Activated CD8-positive, alpha-beta memory T cell treated with anti-CD3 and anti-CD28 coated beads, Interleukin-2, amount 10 ng/mL, durations not matched to agents 7 days and 5 days (primary cell): ENCODE measurements at places on chromosomes 7 and 10. TPM values are rescaled to one million over a fixed set of nuclear protein-coding genes. Genes with fewer than 3 reads are reported as not detected.

DNA sequence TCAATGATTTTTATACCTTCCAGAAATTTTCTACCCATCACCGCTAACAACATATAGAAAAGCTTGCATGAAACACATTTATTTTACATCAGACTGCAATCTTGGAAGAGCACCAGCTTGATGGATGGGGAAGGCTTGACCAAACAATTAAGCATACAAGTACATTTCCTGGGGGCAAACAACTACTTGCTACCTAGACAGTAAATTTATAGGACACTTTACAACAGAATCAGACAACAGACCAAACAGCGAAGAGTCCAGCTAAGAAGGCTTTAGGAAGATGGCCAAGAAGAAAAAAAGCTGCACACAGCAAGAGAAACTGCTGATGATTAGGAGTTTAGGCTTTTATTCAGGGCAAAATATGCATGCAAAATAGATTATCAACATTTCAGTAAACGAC is 8.0 kb downstream of the AASS start:
- H3K36me3 ChIP-seq = no peaks in the 10 kb centered on the region
- H3K4me3 ChIP-seq = no peak overlapping the region
- no peaks in the 10 kb centered on the region for H3K4me1 ChIP-seq
- H3K27me3 ChIP-seq = peaks cover 2% of the 10 kb centered on the region
- H3K27ac ChIP-seq = no peak overlapping the region

- H3K4me3 ChIP-seq = peak overlapping the region; percentile 60
- H3K36me3 ChIP-seq = peaks cover 39% of the 10 kb centered on the region
- peaks cover 90% of the 10 kb centered on the region for H3K4me1 ChIP-seq
- H3K27ac ChIP-seq = peak overlapping the region; percentile 94
Observed at GRCh38 chr10:14588084-14588937, 186.4 kb downstream of the FAM107B start.

DNA sequence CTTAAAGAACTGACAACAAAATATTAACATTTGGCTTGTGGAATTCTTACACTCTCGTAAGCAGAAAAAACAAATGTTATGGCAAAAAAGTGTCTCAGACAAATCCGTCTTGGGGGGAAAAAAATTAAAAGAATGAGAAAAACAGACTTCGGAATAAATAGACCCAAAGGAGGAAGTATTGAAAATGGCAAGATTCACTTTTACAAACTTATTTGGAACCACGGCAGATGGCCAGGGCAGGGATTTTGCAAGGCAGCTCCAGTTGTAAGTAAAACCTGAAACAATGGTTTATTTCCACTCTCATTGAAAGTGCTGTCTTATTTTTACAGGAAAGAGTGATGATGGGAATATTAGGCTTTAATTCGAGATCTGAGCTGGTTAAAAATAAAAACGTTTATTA is 1.5 kb upstream of the ZNF438 start:
- H3K4me3 ChIP-seq = peak overlapping the region; percentile 81
- DNase-seq = no peak
- no peaks in the 10 kb centered on the region for H3K36me3 ChIP-seq
- no peak overlapping the region for H3K27ac ChIP-seq
- H3K4me1 ChIP-seq = peaks cover 17% of the 10 kb centered on the region

DNA sequence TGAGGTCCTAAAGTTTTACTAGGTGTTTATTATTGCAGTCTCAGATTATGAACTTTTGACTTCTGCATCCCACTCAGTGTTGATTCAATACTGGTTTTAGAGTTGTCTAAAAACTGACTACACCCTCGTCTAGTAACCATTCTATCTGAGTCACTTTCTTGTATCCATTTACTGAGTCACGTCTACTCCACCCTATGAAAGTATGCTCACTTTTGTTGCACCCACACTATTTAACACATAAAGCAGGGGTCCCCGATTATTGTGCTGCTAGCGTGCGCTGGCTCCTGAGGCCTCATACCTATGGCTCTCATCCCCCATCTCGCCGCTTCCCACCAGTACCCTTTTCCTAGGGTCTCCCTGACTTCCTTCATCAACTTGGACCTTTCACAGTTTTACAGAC is 2.0 kb downstream of the SAMD9 start:
- H3K27ac ChIP-seq = peak overlapping the region; percentile 83
- DNase-seq = no peak
- H3K27me3 ChIP-seq = no peaks in the 10 kb centered on the region
- H3K4me3 ChIP-seq = peak overlapping the region; percentile 89
- peaks cover 85% of the 10 kb centered on the region for H3K36me3 ChIP-seq
- H3K4me1 ChIP-seq = peaks cover 55% of the 10 kb centered on the region

DNA sequence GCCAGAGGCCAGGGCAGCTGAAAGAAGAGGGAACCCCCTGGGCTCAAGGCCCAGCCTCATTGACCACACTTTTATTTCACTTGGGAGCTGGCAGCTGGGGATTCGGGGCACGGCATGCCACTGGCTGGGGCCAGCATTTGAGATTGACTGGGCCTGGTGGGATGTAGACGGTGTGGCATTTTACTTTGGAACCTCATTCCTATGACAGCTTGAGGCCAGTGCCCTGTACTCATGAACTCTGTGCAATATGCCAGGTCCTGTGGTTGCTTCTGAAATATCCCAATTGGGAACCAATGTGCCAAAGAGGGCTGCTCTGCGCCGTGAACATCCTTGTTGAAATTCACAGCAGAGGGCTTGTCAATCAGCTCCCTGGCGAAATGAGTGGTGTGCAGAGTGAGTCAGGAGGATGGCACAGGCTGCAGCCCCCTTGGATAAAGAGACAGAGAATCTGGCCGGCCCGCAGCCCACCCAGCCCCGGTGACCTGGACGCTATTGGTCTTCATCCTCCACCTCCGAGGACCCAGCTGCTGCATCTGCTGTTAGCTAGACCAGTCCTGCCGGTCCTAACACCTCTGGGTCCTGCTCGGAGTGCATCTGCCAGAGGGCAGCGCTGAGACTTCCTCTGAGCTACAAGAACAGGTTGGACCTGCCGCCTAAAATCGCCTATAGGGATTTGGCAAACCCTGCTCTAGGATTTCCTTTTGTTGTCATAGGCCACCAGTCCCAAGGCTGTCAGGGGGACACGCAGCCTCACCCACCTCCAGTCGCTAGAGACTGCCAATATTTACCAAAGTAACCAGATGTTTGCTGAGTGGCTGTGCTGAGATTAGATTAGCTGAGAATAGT is 58.0 kb downstream of the PRKAG2 start:
- DNase-seq = no peak
- peaks cover under 1% of the 10 kb centered on the region for H3K4me1 ChIP-seq
- H3K27ac ChIP-seq = no peak overlapping the region
- no peaks in the 10 kb centered on the region for H3K27me3 ChIP-seq
- H3K36me3 ChIP-seq = no peaks in the 10 kb centered on the region

Gene FAM25G
- not detected for total RNA-seq

Gene NODAL
- not detected for total RNA-seq

GRCh38 chr7:44257618-44258422 is 57.0 kb downstream of the YKT6 start:
- H3K27ac ChIP-seq = peak overlapping the region; percentile 91
- H3K27me3 ChIP-seq = no peaks in the 10 kb centered on the region
- H3K4me1 ChIP-seq = peaks cover 28% of the 10 kb centered on the region
- peaks cover 1% of the 10 kb centered on the region for H3K36me3 ChIP-seq

Gene ZNF775
- total RNA-seq = 8.4 TPM

GRCh38 chr7:120462991-120463390 is 190.0 kb downstream of the KCND2 start:
- no peak for DNase-seq
- no peak overlapping the region for H3K4me3 ChIP-seq
- no peaks in the 10 kb centered on the region for H3K4me1 ChIP-seq

- peaks cover 11% of the 10 kb centered on the region for H3K4me1 ChIP-seq
- DNase-seq = no peak
- peaks cover 1% of the 10 kb centered on the region for H3K36me3 ChIP-seq
- no peaks in the 10 kb centered on the region for H3K27me3 ChIP-seq
Observed at GRCh38 chr10:17113889-17114540, 15.6 kb downstream of the CUBN start.

- DNase-seq = no peak
- no peaks in the 10 kb centered on the region for H3K4me1 ChIP-seq
- no peak overlapping the region for H3K27ac ChIP-seq
- H3K27me3 ChIP-seq = no peaks in the 10 kb centered on the region
- H3K36me3 ChIP-seq = peaks cover 2% of the 10 kb centered on the region
Observed at GRCh38 chr7:111292026-111292470, 201.1 kb downstream of the LRRN3 start.

GRCh38 chr7:33901199-33901598 is 4.1 kb upstream of the BMPER start:
- no peak overlapping the region for H3K27ac ChIP-seq
- no peaks in the 10 kb centered on the region for H3K36me3 ChIP-seq
- no peak for DNase-seq

DNA sequence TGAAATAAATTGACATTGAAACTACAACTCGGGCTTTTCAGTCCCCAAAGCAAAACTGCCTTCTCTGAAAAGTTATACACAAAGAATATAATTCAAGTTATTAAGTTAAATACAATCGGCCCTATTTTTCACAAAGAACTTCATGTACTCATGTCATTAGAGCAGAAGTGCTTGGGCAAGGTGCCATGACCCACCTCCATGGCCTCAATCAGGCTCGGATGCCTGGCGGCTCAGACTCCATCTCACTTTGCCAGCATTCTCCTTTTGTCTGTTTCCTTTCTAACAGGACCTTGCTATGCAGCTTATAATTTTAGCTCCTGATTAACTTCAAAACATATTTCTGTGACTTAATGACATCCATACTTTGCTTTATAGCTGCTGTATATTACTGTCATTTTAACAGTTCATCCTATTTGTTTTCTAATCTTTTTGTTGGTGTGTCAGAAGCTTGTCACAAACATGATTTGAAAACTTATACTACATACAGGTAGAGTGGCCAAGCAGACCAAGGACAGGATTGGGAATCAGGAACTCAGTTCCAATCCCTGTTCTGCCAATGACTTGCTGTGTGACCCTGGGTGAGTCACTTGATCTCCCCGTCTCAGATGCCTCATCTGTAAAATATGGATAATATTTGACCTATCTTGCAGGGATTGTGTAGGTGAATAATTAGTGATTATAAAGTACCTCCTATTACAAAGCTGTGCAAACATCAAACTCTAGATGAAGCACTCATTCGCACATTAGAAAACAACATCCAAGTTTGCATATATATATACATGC is 60.8 kb upstream of the ITGA8 start:
- no peaks in the 10 kb centered on the region for H3K4me1 ChIP-seq
- no peak overlapping the region for H3K27ac ChIP-seq
- H3K36me3 ChIP-seq = peaks cover 59% of the 10 kb centered on the region
- no peaks in the 10 kb centered on the region for H3K27me3 ChIP-seq
- DNase-seq = no peak

Gene ADGRA1
- total RNA-seq = not detected

DNA sequence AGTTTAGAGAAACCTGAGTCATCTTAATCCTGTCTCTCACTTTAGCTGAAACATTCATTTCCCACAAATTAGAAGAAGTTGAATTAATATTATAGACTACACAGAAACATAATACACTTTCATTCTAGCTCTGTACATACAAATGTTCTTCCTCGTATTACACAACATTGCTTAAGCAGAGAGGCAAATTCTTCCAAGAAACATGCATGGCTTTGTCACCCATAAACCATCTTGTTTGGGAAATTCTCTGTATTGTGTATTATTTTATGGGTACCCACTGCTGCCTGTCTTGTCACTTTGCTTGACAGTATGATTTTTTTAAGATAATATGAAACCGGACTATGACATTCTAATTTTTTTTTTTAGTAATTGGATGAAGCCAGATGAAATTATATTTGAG is 104.0 kb downstream of the SRI start:
- H3K36me3 ChIP-seq = no peaks in the 10 kb centered on the region
- no peak overlapping the region for H3K27ac ChIP-seq
- no peaks in the 10 kb centered on the region for H3K4me1 ChIP-seq
- no peaks in the 10 kb centered on the region for H3K27me3 ChIP-seq
- no peak overlapping the region for H3K4me3 ChIP-seq

Gene FUOM
- total RNA-seq = 9.1 TPM

DNA sequence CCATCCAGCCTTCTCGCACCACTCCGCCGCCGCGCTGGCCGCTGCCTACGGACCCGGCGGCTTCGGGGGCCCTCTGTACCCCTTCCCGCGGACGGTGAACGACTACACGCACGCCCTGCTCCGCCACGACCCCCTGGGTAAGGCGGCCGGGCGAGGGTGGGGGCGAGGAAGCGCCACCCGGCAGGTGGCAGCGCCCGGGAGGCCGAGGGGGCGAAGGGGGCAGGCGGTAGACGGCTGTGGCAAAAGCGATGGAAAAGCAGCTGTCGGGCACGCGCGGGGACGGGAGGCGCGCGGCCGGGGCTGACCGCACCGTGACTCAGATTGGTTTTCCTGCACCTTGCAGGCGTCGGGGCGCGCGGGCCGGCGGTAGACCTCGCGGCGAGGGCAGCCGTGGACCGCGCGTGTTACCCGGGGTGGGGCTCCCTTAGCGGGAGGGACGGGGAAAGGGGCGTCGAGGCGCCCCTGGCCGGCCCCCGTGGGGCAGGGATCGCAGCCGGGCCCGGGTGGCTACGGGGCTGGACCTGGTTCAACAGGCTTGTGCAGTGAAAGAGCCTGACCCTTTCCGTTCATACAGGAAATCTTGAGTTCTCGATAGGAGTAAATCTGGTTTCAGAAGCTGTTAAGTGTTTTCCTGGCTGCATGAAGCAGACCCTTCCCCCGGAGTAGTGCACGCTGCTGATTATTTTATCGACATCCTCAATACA is 608 bp downstream of the HHEX start:
- H3K27ac ChIP-seq = no peak overlapping the region
- H3K4me1 ChIP-seq = peaks cover 26% of the 10 kb centered on the region
- peak; percentile 79 for DNase-seq
- H3K27me3 ChIP-seq = peaks cover 76% of the 10 kb centered on the region
- H3K36me3 ChIP-seq = no peaks in the 10 kb centered on the region

GRCh38 chr7:55657654-55658053 is 85.4 kb upstream of the VOPP1 start:
- H3K27ac ChIP-seq = no peak overlapping the region
- no peak for DNase-seq
- no peaks in the 10 kb centered on the region for H3K4me1 ChIP-seq
- no peak overlapping the region for H3K4me3 ChIP-seq

Gene NUDT13
- 1.2 TPM for total RNA-seq

DNA sequence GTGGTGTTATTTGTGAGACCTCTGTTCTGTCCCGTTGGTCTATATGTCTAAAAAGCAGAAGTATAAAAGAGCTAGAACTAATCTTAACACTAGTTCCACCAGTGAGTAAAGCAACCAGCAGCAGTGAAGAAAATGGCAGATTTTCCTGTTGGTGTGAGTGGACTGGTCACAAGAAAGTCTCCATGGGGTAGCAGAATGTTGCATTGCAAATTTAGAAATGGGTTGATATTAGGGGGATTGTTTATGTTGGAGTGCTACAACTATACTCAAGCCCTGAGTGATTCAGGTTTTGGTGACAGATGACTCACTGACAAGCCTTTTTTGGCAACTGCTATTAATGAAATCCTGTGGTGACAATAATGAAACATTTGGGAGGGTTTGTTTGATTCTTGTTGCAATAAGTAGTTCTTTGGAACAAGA is 5.6 kb downstream of the AVL9 start:
- H3K27me3 ChIP-seq = no peaks in the 10 kb centered on the region
- H3K4me1 ChIP-seq = peaks cover 51% of the 10 kb centered on the region
- peaks cover 24% of the 10 kb centered on the region for H3K36me3 ChIP-seq

Gene TAS2R41
- not detected for total RNA-seq
